NCI-H1092 (cell line): ENCODE measurements at places on chromosomes 1 and 21.
A peak's percentile ranks its signal among the peaks of the same experiment; 100 is the strongest.

GRCh38 chr1:159968901-159969300 is 14.9 kb upstream of the SLAMF9 start:
- DNase-seq, result no peak

DNA sequence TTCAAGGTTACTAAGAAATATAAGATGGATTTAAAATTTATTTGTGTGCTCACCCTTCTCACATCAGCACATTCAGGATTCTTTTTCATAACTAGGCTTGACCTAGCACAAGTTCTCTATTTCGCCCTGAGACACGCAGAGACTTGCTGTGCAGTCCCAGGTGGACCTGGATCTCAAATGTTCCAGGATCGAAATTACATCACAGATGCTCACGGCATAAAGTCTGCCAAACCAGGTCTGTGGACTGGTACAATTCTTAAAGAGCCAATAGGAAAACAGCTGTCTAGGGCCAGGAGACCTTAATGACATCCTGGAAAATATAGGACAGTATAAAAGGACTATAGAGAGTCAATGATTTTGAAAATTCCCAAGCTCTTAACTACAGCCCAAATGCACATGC is 2.2 kb downstream of the PGBD5 start:
- DNase-seq, result no peak

DNA sequence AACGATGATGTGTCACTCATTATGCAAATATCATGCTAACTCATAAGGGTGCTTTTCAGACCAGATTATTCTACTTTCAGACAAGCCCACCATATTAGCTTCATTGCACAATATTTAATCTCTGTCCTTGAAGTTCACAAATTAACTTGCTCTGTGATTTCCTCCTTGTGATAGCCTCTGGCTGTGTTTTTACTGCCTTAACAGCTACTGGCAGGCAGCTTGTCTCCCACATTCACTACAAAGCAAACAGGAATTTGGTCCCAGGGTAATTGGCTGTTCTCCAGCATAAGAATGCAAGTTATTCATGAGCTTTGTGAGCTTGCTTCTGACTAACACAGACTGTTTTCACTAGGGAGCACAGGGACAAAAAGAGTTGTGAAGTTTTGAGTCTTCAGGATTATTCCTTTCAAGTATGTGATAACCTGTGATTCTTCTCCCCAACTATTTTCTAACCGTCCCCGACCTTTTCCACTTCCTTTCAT is 87.9 kb upstream of the HMCN1 start:
- DNase-seq, result peak; percentile 54

DNA sequence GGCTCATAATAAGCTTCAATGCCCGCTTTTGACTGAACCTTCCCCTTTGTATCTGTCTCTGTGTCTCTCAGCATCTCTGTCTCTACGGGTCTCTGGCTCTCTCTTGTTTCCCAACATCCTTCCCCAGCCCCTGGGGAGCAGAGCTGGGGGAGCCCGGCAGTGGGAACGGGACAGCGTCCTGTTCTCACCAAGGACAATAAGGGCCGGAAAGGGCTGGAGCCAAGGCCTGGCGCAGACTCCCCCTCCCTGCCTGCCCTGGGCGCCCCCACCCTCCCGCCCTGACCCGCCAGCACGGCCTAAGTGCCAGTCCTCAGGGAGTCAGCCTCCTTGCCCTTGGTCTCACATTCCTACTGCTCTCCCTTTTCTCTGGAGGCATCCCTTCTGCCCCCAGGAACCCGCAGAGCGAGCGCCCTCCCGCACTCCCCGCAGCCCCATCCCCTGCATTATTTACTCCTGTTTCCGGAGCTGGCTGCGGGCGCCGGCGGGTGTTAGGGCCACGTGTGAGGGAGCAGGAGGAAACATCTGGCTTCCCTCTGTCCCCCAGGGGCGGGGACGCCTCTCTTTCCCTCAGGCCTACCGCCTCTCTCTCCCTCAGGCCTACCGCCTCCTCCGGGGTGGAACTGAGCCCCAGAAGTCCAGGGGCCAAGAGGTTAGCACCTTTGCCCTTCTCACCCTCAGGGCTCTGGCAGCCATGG is 6.5 kb downstream of the KRTCAP2 start:
- peak; percentile 24 for DNase-seq

DNA sequence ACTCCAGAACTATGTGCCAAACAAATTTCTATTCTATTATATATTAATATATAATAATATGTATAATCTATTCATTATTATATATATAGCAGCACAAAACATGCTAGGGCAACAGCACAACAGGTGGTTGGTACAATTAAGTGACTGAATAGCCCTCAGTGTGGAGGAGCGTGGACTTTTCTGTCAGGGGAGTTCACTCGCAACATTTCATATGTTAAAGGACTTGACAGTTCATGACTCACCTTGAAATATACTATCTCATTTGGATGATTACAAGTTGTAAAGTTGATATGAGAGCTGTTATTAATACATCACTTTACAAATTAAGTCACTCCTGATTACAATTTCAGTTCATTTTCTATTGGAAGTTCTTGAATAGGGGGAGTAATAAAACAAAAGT is 178.4 kb downstream of the LHX8 start:
- no peak for DNase-seq

DNA sequence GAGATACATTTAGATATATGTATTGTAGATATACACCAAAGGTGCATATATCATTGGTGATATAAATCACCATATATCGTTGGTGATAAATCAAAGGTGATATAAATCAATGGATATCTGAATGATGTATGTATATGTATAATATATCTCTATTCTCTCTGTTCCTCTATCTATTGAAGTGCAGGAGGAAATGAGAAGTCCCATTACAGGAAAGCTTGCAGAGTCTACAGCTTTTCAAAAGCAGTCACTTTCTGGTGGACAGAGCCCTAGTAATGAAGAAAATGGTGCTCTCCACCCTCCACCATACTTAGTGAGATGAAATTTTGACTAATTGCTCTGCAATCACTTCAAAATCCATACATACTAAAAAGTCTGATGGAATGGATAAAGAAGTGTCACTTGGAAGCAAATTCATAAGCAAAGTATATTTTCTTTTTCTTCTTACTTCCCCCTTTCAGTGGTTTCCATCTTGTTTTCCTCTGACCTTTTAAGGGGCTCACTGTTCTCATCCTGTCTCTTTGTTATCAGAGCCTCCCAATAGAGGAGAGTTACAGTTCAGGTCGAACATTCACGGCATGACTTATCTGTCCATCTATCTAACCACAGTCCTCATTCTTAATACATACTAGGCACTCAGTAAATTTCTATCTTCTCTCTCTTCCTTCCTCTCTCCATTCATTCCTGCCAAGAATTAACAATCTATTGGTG is 227.2 kb downstream of the KCNJ6 start:
- DNase-seq, result no peak

DNA sequence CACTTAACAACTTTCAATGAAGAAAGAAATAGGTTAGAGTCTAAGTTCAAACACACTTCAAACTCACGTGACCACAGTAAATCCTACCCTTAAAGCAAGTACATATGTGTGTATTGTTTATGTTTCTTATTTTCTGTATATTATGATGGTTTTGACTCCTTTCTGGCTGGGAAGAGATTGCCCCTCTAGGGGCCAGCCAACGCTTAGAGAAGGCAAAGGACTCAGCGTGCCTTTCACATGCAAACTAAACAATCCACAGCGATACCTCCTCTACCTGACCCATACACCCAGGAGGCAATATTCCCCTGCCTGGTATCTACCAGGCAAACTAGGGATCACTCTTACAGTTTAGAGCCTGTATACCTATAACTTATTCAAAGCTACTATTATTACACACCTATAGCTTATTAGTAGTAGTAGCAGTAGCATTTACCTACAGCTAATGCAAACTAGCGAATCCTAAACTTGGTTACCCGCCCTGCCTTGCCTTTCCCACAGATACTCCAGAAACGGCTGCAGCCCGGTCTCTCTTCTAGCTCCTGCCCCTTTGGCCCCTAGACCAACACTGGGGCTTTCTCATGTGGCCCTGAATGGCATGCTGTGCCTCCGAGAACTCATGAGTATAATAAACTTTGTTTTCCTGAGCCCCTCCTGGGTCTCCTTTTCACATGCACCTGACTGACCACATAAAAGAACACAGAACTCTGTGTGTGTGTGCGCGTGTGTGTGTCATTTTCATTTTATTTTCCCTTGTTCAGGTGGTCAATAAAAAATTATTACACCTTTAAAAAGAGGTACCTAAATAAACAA is 14.0 kb downstream of the NRIP1 start:
- no peak for DNase-seq

GRCh38 chr1:10717296-10718082 is 79.0 kb downstream of the CASZ1 start:
- no peak for DNase-seq

GRCh38 chr1:239884796-239885195 is 206.9 kb upstream of the FMN2 start:
- no peak for DNase-seq

DNA sequence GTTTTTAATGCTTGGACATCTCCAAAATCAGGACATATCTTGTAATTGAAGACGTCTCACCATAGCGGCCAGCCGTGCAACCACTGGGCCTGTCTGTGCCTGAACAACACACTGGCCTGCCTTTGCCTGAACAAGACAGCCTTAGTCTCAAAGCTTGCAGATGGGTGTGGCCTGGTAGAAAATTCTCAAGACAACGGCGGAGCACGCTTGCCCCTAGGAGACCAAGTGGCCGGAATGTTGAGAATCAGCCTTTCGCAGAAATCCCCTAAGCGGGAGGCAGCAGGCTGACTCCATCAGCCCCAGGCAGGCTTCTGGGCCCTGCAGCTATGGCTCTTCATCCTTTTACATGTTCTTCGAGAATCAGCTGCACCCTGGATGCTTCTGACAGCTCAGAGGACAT is 98.0 kb upstream of the C1orf174 start:
- DNase-seq, result no peak
